ENCODE measurements at places on chromosomes 1 and 21.

- no peak for DNase-seq
Measured at GRCh38 chr1:38584448-38585355, 274.9 kb downstream of the RRAGC start.

GRCh38 chr1:198680174-198680875 lies 41.5 kb downstream of the PTPRC start:
- no peak for DNase-seq

DNA sequence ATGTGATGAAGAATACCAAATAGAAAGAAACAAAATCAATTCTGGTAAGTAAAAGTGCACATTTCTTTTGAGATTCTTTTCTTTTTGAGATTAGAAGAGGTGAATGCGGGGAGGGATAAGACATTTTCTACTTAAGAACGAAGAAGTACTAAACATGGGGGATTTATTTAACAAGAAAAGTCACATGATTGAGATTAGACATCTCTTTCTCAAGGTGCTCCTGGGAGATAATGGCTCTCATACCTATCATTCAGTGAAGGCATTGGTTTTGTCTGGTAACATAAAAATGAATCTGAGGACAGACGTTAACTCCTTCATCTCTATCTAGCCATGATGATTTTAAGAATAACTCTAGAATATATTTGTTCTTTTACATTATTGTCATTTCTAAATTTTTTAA lies 147.9 kb upstream of the SAMSN1 start:
- DNase-seq, result no peak

- DNase-seq, result no peak
Measured at GRCh38 chr1:177996957-177997356, 27.1 kb upstream of the SEC16B start.

DNA sequence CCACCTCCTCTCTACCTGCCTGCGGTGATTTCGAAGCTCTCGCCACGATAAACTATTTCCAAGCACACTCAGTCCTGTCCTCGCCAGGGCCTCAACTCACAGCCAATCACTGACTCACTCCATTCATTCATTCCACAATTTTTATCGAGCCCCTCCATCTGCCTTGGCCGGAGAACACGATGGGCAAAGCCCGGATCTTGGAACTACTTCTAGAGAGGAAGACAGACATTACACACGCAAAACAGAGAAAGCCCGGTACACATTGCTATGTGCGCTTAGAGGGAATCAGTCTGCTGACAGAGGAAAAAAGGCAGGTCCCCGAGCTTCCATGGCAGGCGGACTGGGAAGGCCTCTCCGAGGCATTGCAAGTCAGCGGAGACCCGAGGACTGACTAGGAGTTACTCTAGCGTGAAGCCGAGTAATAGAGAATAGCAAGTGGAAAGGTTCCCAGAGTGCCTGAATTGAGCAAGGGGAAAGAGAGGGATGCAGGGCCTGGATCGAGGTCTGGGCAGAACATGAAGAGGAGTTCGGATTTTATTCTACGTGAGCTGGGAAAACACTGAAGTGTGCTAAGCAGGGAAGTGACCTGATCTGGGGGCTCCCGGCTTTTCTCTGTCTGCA lies 54.2 kb upstream of the DNAJC6 start:
- DNase-seq, result no peak

- DNase-seq, result no peak
Measured at GRCh38 chr1:108961198-108961597, 2.1 kb downstream of the CLCC1 start.

DNA sequence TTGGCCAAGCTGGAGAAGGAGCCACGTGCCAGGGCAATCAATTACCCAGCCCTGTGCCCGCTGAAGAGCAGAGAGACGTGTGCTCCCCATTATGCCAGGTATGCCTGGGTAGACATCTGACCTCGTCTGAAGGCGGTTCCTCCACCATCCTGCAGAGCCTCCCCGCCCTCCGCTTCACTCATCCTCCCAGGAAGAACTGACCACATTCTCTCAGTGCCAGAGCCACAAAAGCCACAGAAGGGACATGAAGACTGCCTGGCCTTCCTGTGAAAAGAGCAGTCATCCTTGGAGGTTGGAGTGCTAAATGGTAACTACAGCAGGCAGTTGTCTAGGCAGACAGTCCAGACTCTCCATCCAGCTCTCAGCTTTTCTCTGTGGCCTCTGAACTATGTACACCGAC lies 12.0 kb downstream of the SYT2 start:
- DNase-seq, result no peak

DNA sequence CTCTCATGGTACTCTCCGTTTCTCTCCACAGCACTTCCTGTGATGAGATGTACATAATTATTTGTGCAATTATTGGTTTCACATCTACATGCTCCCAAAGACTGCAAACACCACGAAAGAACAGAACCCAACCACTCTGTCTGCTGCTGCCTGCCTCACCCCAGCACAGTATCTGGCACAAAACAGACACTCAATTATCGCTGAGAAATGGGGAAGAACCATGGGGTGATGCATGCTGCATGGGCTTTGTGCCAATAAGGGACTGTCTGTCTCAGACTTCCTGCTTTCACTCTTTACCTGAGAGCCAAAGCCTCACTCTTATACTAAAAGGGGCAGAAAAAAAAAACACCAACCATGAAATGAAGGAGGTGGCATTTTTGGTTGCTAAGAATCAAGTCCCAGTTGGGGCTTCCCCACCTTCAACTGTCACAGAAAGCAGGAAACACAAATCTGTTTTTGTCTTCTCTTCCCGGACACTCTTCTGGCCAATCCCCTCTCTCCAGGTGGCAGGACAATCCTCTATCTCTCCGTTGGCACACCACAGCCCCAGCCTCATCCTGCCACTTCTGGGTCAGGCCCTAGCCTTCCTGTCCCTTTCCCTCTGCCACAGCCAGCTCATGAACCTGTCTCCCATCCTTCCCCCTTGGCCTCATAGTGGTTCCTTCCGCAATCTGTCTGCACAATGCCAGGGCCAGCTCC lies 82.0 kb downstream of the TGFBR3 start:
- peak; percentile 58 for DNase-seq

DNA sequence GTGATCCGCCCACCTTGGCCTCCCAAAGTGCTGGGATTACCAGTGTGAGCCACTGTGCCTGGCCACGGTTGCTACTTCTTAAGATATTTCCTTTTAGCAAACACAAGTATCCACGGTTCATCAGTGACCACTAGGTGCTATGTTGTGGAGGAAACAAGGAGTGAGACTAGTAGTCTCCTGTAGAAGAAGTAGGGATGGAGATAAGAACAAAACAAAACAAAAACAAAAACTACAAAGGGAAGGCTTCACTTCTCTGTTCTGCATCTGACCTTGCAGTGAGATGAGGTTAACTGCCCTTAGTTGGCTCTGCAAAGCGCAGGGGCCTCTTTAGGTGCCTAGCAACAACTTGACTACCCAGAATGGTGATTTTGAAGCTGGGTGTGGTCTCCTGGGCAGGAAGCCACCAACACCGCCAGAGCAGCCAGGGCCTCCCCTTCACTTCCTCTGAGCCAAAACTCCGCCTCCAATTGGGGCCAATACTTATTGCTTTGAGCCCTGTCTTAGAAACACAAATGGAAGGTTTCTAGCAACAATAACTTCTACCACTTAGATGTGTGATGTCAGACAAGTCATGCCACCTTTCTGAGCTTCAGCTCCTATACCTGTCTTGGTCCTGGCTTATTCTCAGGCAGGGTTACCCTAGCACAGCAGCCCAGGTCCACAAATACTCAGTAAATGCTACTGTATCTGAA lies 12.8 kb upstream of the CDC42 start:
- DNase-seq, result peak; percentile 54

GRCh38 chr1:68521286-68521685 lies 24.4 kb upstream of the DEPDC1 start:
- DNase-seq, result no peak

GRCh38 chr1:93676427-93676826 lies 5.2 kb downstream of the BCAR3 start:
- DNase-seq, result peak; percentile 31

- DNase-seq, result no peak
Measured at GRCh38 chr1:7278827-7279765, 492.0 kb upstream of the VAMP3 start.

DNA sequence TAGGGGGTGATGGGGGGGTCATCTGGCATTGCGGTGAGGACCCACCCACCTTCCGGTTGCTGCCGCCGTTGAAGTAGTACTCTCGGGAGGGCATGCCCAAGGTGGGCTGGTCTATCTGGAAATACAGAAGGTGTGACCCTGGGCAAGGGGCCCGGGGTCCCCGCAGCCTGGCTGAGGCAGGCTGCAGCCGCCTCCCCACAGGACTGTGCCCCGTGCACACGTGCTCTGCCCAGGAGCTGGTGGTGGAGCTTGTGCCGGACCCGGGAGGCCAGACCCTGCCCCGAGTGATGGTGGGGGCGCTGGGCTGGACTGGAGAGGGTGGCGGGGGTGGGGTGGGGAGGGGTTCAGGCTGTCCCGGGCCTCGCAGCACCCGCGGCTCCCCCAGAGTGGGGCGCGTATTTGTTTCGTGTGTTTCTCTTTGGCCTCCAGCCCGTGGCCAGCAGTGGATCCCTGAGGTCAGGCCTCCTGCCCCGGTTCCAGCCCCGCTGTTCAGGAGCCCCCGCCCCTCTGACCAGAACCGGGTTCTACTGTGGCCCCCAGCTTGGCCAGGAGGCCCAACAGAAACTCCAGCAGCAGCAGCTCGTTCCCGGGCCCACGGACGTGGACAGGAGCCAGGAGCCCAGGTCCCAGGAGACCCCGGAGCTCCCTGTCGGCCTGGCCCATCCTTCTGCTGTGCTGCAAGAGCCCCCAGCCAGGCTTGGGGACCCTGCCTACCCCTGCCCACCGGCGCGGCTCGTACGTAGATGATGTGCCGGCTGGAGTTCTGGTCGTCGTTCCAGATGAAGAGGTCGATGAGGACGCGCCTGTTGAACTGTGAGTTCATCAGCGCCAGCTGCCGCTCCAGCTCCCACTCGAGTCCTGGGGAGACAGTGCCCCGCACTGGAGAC lies 19.2 kb downstream of the PRXL2B start:
- no peak for DNase-seq

- DNase-seq, result peak; percentile 100
Measured at GRCh38 chr1:113904674-113905434, at the start of the genes AP4B1 and DCLRE1B. Gene AP4B1 (minus strand): TSS chr1:113904799. CDS start chr1:113904717, 82 bp downstream. Gene DCLRE1B (plus strand): TSS chr1:113905326. CDS start chr1:113905587, 261 bp downstream.

DNA sequence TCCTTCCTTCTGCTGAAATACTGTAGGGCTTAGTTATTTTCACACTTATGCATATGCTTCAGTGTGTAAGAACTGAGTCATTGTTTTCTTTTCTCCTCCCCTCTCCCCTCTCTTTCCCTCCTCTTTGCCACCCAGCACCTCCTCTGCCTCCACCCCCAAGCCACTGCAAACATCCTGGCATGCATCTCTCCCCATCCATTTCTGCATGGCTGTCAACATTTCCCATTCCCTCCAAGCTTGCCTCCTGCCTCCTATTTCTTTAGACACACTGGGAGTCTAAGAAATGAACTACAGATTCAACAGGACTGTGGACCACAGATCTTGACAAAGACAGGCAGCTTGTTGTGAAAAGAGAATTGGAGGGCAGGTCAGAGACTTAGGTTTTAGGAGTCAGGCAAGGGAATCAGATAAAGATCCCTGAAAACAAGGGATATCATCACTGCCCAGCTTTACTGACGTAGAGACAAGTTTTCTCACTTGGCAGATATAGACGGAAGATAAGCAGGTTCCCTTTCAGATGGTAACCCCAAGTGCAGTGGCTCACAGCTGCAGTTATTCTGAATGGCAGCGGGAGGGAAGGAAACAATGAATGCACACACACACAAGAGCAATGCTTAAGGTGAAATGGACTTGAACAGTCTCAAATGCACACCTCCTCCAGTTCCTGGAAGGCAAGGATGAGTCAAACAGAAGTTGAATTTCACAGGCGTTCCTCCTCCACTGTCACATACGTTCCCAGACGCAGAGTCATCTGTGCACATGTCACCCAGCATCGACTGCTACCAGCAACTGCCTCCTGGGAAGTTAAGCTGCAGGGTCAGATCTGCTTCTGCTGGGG lies 56.1 kb downstream of the HIVEP3 start:
- peak; percentile 78 for DNase-seq

GRCh38 chr1:61692155-61692800 lies 32.7 kb downstream of the TM2D1 start:
- DNase-seq, result peak; percentile 62

- no peak for DNase-seq
Measured at GRCh38 chr21:42445311-42445710, 41.6 kb downstream of the UBASH3A start.

DNA sequence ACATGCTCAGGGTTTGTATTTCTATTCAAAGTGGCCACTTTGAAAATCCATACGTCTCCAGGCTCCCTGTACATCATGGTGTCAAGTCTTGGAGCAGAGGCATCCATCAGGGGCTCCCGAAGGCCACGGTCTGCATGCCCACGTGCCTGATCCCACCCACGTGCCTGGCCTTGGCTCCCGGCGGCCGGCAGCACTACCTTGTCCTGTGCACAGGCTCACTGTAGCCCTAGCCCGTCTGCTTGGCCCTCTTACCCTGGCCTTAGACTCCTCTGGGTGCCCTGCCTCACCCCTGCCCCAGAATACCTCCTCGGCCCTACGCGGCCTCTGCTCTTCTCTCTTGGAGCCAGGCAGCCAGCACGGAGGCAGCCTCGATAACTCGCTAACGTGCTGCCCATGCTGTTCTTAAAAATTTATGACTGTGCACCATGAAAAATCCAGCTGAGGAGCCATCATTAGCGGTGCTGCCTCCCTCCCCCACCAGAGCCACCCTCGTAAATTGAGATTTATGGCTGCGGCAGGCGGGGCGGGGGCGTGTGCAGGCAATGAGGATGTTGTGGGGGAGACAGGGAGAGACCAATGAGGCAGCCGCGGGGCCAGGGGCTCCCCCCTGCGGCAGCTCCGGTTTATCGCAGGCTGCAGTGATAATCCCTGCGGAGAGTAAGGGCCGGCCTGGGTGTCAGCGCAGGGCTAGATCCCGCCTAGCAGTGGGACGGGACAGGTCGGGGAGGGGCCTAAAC lies 24.6 kb downstream of the DMAP1 start:
- peak; percentile 64 for DNase-seq

DNA sequence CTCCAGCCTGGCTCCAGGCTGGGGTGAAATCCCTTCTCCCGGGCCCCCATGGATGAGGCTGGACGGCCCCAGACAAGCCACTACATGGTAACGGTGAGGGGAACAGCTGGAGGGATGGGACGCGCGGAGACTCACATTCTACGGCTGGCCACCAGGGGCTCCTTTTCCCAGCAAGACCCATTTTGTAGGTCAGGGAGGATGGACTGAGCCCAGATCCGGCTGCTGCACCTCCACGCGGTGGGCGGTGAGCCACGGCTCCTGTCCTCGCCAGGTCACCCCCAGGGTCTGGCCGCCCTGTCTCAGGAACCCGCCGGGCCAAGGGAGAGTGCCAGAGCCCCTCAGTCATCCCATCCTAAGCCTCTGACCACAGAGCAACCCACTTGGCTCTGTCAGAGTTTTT lies 75.0 kb upstream of the ACTRT2 start:
- no peak for DNase-seq

DNA sequence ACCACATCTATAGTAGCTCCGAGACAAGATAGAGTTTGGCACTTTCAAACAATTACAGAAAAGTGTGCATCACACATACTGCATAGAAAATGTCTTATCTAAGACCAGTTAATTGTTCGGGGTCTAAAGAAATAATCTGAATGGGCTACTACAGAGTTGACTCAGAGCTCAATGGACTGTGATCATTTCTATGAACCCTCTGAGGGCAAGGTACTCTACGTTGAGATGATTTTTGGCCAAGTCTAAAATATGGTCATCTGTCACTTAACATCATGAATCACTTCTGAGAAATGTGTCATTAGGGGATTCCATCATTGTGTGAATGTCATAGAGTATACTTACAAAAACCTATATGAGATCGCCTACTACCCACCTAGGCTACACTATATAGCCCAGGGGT lies 123.5 kb downstream of the SLC44A5 start:
- no peak for DNase-seq
